Kidney glomerular epithelial cell (primary cell): ENCODE measurements at places on chromosomes 16 and 17.

GRCh38 chr17:17448076-17448475, 28.7 kb upstream of the MED9 start:
- peak; percentile 76 for DNase-seq

DNA sequence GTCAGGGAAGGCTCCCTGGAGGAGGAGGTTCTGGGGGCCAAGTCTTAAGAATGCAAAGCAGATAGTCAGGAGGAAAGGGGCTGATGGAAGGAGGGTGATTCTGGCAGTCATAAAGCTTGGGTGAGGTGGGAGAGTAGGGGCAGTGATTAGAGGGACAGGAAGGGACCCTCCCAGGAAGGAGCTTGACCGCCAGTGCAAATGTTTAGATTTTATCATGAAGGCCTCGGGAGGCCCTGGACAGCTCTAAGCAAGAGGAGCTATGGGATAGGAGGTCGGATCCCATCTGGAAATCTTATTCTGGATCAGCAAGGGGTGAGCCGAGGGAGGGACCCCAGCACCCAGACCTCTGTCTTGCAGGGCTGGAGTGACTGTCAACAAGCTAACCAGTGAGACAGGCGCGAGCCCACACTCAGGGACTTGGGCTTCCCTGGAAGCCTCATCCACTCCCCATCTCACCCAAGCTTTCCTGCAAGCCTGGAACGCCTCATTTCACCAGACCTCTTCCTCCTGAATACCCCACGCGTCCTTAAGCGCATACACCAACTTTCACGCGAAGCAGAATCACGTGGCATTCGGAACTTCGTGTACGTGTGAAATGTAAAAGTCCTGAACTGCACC, 52.0 kb upstream of the CBX4 start:
- no peak for DNase-seq

DNA sequence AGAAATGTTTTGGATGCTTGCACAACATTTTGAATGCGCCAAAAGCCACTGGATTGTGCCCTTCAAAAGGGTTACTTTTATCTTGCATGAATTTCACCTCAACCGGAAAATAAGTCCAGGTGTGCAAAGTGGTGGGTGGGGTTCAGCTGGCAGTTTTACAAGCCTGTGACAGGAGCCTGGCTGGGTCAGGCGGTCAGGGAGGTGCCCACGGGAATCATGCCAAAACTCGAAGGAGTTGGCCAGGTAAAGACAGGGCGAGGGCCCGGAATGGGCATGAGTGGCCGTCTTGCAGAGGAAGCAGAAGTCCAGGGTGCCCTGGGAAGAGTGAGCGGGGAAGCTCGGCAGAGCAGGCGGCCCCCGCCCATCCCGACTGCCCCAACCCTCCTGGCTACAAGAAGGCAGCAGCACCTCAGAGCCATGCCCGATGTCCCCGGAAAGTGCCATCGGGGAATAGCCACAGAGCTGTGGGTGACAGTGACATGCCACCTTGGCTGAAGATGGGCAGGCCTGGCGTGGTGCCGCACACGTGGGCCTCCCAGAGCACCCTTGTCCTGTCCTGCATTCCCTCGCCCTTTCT, 19.1 kb upstream of the CACNG1 start:
- DNase-seq = no peak

- DNase-seq = no peak
These were observed 13.3 kb upstream of the ACSF3 start for GRCh38 chr16:89080196-89080853.

GRCh38 chr17:4417129-4417667, 16.5 kb upstream of the SPNS3 start:
- DNase-seq = no peak

GRCh38 chr16:52573365-52574299, 26.7 kb upstream of the TOX3 start:
- peak; percentile 53 for DNase-seq

DNA sequence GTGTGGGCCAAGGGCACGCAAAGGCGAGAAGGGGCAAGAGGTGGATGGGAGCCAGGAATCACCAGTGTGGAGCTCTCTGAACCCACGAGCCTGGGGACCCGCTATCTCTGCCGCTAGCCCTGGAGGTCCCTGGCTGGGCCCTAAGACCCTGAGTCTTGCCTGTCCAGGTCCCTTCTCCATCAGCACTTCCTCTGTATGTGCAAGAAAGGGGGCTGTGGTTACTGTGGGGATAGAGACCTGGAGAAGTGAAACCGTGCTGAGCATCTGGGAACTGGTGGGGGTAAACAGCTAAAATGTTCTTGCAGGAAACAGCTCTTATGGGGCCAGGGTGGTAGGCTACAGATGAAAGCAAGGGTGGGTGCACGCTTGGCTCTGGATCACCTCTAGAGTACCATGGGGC, 3.1 kb downstream of the SPNS3 start:
- DNase-seq = no peak

GRCh38 chr17:57726213-57726790, 18.8 kb downstream of the CCDC182 start:
- DNase-seq = no peak

- no peak for DNase-seq
These were observed 96.8 kb downstream of the IRF8 start for GRCh38 chr16:85995541-85996423.

DNA sequence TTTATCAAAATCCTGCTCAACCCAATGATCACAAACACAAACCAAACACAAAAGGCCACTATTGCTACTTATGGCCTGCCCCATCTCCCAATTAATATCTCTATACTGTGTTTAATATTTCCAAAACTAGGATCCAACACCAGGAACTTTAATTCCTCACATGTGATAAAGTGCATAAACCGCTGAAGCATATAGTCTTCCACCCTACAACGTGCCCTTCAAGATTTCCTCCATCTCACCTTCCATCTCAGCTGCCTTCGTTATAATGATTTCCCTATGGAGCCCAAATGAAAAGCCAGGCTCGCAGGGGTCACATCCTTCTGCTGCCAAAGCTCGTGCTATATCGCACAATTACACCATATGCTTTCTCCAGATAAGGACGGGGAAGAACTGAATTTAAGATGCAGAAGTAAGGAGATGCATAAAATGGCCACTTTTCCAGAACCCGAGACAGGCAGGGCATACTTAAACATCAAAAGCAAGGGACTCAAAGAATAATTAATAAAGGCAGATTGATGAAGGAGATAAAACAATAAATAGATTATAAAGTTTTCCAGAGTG, 1.8 kb downstream of the MYH10 start:
- no peak for DNase-seq
